ENCODE measurements at places on chromosomes 2 and 18.

- no peak for DNase-seq
These were observed 151.8 kb upstream of the SERPINE2 start for GRCh38 chr2:224190936-224191270.

GRCh38 chr18:2240311-2240705 lies 331.0 kb downstream of the METTL4 start:
- DNase-seq = no peak

DNA sequence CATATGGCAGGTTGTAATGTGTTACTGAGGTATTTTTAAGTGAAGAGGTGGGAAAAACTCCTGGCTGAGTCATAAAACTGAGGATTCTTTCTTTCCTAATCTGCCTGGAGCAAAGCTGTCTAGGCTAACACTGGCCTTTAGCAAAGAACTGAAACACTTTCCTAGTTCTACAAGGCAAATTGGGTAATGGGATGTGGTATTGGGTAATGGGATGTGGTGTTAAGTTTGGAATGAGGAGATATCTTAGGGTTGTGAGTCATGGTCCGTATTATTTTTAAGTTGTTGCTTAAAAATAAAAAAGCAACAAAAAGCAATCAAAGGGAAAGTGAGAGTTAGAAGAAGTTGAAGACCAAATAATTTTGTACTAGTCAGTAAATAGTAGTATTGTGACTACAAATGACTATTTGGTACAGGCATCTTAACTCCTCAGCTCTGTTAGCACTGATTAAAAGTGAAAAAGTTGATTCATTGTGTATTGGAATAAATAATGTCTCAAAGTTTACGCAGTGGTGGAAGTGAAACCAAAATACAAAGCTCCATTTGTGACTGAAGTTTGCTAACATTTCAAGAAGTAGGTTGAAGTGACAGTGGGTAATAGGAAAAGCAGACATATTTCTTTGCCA lies 216.8 kb downstream of the CAMKMT start:
- DNase-seq = no peak

DNA sequence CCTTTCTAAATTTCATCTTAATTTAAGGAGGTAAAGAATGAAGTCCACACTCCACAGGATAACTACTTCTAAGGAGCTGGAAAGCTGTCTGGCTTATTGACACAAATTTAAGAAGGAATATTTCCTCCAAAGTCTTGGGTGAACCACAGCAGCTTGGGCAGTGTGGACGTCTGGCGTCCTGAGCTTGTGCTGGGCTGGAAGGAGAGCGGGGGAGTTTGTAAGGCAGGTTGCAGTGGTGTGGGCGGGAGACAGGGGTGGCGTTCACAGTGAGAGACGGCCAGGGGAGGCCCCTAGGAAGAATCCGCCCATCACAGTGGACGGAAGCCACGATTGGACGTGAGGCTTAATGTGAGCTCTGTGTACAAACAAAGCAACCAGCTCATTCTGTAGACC lies 25.7 kb downstream of the ADI1 start:
- no peak for DNase-seq

GRCh38 chr2:27320958-27321543 lies 1.8 kb downstream of the MPV17 start:
- DNase-seq = no peak

- DNase-seq = no peak
These were observed 47.7 kb downstream of the XRCC5 start for GRCh38 chr2:216156822-216157221.

DNA sequence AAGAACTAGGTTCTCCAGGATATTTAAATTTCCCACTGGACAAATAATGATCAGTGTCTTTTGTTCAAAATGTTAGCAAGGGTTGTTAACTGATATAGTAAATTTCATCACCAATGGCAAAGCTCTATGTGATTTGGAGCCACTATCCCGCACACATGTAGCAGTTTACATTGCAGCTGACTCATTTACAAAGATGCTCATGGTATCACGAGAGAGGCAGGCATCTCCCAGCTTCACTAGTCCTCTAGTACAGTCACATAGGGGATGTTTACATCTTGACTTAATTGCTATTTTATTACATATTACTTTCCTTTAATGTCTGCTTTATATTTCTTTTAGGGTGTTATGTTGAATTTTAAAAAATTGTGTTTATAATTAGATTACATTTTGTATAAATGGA lies 30.7 kb downstream of the KCNE4 start:
- no peak for DNase-seq

- no peak for DNase-seq
These were observed 515.7 kb downstream of the CNTNAP5 start for GRCh38 chr2:124540805-124541204.

- DNase-seq = no peak
These were observed 1.4 kb downstream of the KCNS3 start for GRCh38 chr2:17879913-17880274.

GRCh38 chr18:77749089-77749488 lies 499.4 kb downstream of the GALR1 start:
- DNase-seq = no peak

DNA sequence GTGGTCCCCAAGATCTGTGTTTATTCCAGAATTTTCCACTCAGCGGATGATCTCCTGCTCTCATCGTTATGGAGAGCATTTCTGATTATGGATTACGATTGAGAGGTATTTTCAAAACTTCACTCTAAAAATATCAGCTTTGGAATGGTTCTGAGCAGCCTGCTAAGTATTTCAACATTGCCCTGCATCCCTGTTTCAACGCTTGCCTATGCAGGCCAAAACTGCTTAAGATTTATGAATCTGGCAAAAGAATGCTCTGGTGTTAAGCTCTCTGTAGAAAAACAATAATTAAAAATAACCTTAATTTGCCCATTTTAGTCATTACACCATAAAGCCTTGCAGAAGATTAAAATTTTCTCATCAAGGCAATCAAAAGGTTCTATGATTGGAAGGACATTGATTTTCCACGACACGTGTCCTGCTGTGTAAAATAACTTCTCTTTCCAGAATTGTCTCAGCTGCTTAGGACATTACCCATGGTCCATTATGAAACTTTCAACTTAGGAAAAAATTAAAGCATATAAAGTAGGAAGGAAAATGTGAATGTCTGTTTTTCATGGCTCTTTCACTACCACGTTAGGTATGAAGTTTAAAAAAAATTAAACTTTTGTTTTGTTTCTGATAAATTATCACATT lies 229.9 kb downstream of the ACKR3 start:
- no peak for DNase-seq

DNA sequence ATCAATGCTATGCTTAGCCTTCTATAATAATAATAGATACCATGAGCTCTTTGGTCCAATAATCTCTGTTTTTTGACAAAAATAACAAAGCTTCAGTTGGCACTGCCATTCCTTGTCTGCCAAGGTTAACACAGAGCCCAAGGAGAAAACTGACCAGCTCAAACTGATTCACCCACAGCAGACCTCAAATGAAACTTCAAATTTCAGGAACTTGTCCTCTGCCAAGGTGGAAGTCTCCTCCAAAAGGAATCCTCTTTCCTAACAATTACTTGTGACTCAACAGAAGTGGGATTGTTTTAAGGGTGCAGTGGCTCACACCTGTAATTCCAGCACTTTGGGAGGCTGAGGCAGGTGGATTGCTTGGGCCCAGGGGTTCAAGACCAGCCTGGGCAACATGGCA lies 12.1 kb downstream of the AAK1 start:
- no peak for DNase-seq

DNA sequence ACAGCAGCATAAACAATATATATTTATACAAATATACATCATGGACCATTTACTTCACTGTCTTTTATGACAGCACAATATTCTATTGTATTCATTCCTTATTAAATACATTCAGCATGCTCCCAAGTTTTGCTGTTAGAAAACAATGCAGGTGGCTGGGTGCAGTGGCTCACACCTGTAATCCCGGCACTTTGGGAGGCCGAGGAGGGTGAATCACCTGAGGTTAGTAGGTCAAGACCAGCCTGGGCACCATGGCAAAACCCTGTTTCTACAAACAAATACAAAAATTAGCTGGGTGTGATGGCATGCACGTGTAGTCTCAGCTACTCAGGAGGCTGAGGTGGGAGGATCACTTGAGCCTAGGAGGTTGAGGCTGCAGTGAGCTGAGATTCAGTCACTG lies 39.0 kb downstream of the NPC1 start:
- DNase-seq = no peak

DNA sequence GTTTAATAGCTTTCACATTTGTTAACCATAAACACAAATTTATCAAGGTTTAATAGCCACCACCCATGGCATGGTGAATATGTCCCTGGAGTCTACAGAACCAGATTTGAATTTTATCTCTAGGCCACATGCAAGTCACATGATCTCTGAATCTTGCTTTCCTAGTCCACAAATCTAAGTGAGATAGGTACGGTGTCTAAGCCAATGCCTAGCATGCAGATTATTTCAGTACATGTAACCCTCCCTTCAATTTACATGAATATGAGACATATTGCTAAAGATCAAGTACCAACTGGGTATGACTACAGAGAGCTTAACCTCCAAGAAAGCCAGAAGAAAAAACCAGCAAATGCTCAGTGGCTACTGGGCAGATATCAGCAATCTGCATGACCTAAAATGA lies 10.0 kb downstream of the ZNF24 start:
- no peak for DNase-seq

GRCh38 chr2:424306-425171 lies 136.6 kb upstream of the ALKAL2 start:
- DNase-seq = no peak

GRCh38 chr2:100726866-100727265 lies 93.1 kb upstream of the NPAS2 start:
- no peak for DNase-seq

- DNase-seq = no peak
These were observed 3.0 kb downstream of the ACTR1B start for GRCh38 chr2:97660775-97661389.

Measured in substantia nigra (tissue), 51 donors.